ENCODE measurements at places on chromosomes 4 and X.
A peak's percentile ranks its signal among the peaks of the same experiment; 100 is the strongest.

DNA sequence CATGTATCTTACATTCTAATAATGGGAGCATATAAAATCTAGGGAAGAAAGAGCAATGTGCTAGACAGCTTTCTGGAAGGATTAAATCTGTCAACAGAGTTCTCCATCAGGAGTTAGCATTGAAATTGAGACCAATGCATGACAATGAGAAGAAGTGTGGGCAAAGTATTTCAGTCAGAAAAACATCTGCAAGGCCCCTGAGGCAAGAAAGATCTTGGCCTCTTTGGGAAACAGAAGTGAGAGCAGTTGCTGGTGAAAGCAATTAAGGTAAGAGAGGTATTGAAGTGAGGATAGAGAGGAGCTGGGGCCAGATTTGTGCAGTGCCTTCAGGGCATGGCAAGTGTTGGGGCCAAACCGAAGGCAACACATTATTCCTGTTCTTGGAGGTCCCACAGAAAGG lies 999.1 kb downstream of the STPG2 start:
- no peak for DNase-seq

DNA sequence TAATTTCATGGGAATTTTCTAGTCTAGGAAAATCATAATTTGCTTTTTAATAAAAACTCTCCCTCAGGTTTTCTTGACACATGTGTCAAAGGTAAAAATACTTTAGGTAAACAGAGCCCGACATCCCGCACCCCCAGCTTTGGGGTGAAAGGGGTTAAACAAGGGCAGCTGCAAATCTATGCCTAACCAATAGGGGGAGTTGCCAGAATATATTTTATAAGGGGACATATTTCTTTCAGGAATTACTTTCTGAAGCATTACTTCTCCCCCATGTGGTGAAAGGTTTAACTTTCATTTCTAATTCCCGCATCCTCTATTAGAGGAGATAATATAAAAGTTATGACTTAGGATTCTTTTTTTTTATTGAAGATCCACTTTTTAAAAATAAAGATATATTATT lies 53.9 kb upstream of the HEPH start:
- no peak for DNase-seq

- no peak for DNase-seq
Measured at GRCh38 chr4:156568041-156568440, 403.6 kb downstream of the PDGFC start.

DNA sequence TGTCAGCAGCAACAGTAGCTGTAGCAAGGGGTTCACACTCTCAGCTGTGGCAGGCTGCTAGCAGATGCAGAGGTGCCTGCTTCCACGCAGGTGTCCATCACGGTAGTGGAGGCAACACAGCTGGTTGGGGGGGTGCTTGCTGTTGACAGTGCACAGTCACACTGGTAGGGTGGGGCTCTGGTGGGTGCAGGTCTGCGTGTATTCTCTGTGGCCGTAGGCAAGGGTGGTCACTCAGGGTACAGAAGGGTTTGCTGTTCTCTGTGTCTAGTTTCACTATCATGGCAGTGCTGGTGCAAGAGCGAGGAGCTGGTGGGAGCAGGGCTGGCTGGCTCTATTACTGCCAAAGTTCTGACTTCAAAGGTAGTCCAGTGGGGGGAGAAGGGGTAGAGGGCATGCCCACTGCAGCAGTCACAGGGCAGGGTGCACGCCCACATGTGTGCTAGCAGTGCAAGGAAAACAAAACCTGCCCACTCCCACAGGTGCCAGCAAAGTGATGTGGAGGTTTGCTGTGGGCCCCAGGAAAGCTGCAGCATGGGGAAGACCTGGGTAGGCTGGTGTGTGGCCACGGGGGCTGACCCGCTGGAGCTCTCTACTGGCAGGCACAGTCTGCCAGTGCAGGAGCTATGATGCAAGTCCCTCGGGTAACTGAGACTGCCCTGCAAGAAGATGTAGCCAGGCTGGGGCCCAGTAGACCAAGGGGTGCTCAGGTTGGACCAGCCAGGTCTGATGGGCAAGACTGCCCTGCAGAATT lies 21.6 kb upstream of the WDR17 start:
- DNase-seq = no peak

DNA sequence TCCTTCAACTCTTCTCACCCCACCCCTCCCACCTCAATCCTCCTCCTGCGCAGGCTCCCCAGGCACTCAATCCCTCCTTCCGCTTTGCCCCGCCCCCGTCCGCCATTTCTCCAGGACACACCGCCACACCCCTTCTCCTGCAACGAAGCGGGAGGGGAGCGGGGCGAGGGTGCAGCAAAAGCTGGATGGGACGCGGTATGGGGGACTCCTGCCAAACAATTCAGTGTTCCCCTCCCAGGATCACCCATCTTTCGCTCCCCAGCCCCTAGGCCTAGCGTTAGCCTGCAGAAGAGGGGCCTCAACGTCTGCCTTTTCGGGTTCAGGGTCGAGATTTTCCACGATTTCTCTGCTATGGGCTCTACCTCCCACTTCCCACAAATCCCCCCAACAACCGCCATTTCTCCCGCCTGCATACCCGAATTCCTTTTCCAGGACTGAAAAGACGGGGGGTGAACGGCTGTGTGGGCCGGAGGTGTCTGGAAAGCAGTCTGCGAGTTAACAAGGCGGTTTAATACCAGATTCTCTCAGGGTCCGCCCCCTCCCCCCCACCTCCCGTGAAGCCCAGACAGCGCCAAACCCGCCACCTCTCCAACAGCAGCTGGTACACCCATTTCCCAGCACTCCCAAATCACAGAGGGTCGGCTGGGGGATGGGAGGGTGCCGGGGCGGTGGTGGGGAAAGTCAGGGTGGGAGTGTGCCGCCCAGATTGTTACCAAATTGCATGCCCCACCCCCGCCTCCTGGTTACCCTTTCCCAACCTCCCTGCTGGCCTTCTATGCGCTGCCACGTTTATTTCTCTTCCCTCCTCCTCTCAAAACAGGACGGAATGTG lies 774 bp downstream of the ARMCX2 start:
- DNase-seq = peak; percentile 79

- no peak for DNase-seq
Measured at GRCh38 chr4:68349279-68349648, 626 bp downstream of the YTHDC1 start.

GRCh38 chr4:6372649-6373525 lies 99.5 kb downstream of the PPP2R2C start:
- DNase-seq = peak; percentile 52

- no peak for DNase-seq
Measured at GRCh38 chrX:63751481-63751880, 33.5 kb downstream of the ARHGEF9 start.

DNA sequence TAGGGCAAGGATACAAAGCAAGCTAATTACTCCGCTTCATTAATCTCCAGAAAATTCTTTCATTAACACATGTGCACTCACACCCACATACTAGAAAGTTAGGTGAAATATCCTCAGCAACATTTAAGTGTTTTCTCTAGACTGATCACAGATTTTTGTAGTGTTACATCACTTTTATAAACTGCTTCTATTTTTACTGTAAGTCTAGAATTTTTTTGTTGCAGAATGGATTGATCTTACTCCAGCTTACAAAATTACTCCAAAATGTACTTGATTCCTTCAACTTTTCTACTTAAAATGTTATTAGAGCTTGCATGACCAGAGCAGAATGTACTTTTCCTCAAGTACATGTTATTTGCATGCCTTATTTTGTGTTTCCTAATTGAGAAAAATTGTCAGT lies 2325.2 kb downstream of the PCDH7 start:
- DNase-seq = no peak

- DNase-seq = no peak
Measured at GRCh38 chr4:26030260-26030667, 116.2 kb downstream of the SMIM20 start.
